ENCODE measurements at places on chromosomes 5 and 9.

GRCh38 chr9:127345566-127345965, 51.4 kb upstream of the SLC2A8 start:
- DNase-seq = no peak
- H3K27ac ChIP-seq = no peak overlapping the region
- H3K36me3 ChIP-seq = peaks cover 30% of the 10 kb centered on the region

GRCh38 chr9:74573640-74574191, 76.6 kb downstream of the RORB start:
- no peak overlapping the region for H3K4me3 ChIP-seq
- DNase-seq = no peak
- H3K4me1 ChIP-seq = peaks cover 2% of the 10 kb centered on the region
- no peak overlapping the region for H3K27ac ChIP-seq

- H3K27me3 ChIP-seq = no peaks in the 10 kb centered on the region
- H3K27ac ChIP-seq = no peak overlapping the region
- H3K36me3 ChIP-seq = no peaks in the 10 kb centered on the region
- no peaks in the 10 kb centered on the region for H3K4me1 ChIP-seq
Observed at GRCh38 chr5:130743092-130743491, 422.0 kb downstream of the HINT1 start.

- no peaks in the 10 kb centered on the region for H3K27me3 ChIP-seq
- peaks cover 18% of the 10 kb centered on the region for H3K4me1 ChIP-seq
- DNase-seq = no peak
Observed at GRCh38 chr5:119171686-119172085, 100.8 kb downstream of the DMXL1 start.

GRCh38 chr9:130860458-130861316, 25.6 kb downstream of the ABL1 start:
- H3K4me1 ChIP-seq = peaks cover 31% of the 10 kb centered on the region
- H3K36me3 ChIP-seq = peaks cover 18% of the 10 kb centered on the region
- no peaks in the 10 kb centered on the region for H3K27me3 ChIP-seq
- H3K27ac ChIP-seq = peak overlapping the region; percentile 84
- DNase-seq = no peak
- no peak overlapping the region for H3K4me3 ChIP-seq

DNA sequence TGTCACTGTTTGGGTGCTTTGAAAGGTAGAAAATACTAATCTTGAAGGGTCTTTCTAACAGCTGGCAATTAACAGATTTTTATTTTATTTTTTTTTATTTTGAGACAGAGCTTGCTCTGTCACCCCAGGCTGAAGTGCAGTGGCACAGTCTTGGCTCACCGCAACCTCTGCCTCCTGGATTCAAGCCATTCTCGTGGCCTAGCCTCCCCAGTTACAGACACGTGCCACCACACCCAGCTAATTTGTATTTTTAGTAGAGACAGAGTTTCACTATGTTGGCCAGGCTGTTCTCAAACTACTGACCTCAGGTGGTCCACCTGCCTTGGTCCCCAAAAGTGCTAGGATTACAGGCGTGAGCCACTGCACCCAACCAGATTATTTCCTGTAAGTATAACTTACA, 12.8 kb upstream of the APC start:
- peaks cover 9% of the 10 kb centered on the region for H3K36me3 ChIP-seq
- peaks cover 3% of the 10 kb centered on the region for H3K4me1 ChIP-seq
- no peak for DNase-seq
- H3K27me3 ChIP-seq = no peaks in the 10 kb centered on the region
- no peak overlapping the region for H3K4me3 ChIP-seq

All from mesothelial cell of epicardium (in vitro differentiated cells).